Naive B cell (primary cell): ENCODE measurements at places on chromosomes 7 and 10. TPM values are rescaled to one million over a fixed set of nuclear protein-coding genes. Genes with fewer than 3 reads are reported as not detected.

Gene AMPH
- not detected for polyA plus RNA-seq

Gene ZNF746
- 8.1 TPM for polyA plus RNA-seq

Gene NUDT13
- polyA plus RNA-seq = 2.4 TPM

Gene NUTM2D
- polyA plus RNA-seq = 0.09 TPM

Gene LRMDA
- 2.1 TPM for polyA plus RNA-seq

Gene NPSR1
- polyA plus RNA-seq = not detected

Gene ZNF467
- polyA plus RNA-seq = 0.15 TPM

Gene IRF5
- polyA plus RNA-seq = 56.7 TPM

Gene PCLO
- not detected for polyA plus RNA-seq

Gene SMARCD3
- not detected for polyA plus RNA-seq

Gene ZNF488
- not detected for polyA plus RNA-seq

Gene FOXI2
- polyA plus RNA-seq = not detected

Gene MRPS17
- 17.8 TPM for polyA plus RNA-seq

Gene KCND2
- not detected for polyA plus RNA-seq

Gene C7orf33
- not detected for polyA plus RNA-seq

Gene SAMD9
- 11.3 TPM for polyA plus RNA-seq

Gene LHFPL3
- not detected for polyA plus RNA-seq

Gene HOXA6
- polyA plus RNA-seq = not detected

Gene DDC
- not detected for polyA plus RNA-seq

Gene PDZD7
- polyA plus RNA-seq = not detected

Gene NXPH1
- polyA plus RNA-seq = not detected

Gene MRPL43
- 74.4 TPM for polyA plus RNA-seq

Gene CD36
- 4.3 TPM for polyA plus RNA-seq

Gene CRHR2
- polyA plus RNA-seq = not detected

Gene MLXIPL
- polyA plus RNA-seq = not detected

Gene MPP7
- polyA plus RNA-seq = 6.3 TPM
